ENCODE measurements at places on chromosomes 2 and 18.

DNA sequence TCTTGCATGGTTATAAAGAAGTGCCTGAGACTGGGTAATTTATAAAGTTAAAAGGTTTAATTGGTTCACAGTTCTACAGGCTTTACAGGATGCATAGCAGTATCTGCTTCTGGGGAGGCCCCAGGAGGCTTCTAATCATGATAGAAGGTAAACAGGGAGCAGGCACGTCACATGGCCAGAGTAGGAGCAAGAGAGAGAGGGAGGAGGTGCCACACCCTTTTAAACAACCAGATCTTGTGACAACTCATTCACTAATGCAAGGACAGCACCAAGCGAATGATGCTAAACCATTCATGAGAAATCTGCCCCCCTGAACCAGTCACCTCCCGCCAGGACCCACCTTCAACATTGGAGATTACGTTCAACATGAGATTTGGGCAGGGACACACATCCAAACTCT, 141.1 kb downstream of the EN1 start:
- no peak for DNase-seq

DNA sequence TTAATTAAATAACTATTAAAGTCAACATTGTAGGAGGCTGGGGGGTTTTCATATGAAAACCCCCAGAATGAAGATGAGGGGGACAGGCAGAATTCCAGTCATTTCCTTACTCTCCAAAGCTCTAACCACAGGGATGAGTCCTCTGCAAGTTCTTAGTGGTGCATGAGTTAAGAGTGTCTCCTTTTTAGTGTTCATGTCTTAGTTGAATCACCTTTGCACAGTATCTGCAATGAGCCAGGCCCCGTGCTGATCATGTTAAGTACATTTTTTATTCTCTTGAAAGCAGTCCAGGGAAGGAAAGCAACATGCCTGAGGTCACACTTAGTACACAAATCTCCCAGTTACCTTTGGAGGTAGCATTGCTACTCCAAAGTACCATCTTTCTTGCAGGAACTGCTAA, 25.7 kb upstream of the MSGN1 start:
- DNase-seq = no peak

DNA sequence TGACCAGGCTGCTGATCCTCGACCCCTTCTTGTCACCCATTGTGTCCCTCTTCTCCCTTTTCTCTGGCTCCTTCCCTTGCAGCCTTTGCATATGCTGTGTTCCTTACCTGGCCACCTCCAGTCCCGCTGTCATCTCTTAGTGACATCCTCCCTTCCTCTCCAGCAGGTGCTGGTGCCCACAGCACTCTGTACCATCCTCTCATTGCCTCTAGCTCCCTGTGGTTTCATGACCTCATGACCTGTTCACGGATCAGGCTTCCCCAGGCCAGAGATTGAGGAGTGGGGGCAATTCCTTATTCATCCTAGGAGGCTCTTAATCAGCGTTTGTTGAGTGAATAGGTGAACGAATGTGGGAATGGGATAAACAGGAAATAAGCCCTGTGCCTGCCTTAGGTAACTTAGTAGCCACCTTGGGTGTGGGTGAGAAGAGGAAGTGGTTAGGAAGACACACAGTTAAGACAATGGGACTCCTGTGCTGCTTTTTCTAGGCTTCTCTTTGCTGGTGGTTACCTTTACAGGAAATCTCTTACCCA, 35.5 kb downstream of the ITGA6 start:
- DNase-seq = no peak

DNA sequence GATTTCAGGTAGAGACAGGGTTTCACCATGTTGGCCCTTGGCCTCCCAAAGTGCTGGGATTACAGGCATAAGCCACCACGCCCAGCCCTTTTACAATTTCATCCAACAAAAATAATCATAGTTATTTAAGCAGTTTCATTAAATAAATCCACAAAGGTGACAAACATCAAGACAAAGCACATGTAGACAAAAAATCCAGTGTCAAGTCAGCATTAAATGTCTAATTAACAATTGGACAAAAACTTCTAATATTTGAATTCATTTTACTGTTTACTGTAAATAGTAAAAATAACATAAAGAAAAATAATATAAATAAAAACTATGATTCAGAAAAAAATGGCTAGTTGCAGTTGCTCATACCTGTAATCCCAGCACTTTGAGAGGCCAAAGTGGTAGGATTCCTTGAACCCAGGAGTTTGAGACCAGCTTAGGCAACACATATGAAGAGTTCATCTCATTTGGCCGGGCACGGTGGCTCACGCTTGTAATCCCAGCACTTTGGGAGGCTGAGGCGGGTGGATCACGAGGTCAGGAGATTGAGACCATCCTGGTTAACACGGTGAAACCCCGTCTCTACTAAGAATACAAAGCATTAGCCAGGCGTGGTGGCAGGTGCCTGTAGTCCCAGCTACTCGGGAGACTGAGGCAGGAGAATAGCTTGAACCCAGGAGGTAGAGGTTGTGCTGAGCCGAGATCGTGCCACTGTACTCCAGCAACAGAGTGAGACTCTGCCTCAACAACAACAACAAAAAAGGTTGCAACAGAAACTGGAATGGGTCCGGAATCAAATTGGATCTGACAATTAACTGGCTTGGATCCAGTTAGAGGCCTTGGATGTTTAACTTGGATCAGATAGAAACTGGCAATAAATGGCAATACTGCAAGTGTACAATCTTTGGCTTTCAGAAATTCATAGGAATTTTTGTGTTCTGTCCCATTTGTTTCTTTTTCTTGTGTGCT, 56.9 kb upstream of the MAT2A start:
- no peak for DNase-seq

- DNase-seq = no peak
Measured at GRCh38 chr2:229733611-229734245, 19.4 kb upstream of the DNER start.

DNA sequence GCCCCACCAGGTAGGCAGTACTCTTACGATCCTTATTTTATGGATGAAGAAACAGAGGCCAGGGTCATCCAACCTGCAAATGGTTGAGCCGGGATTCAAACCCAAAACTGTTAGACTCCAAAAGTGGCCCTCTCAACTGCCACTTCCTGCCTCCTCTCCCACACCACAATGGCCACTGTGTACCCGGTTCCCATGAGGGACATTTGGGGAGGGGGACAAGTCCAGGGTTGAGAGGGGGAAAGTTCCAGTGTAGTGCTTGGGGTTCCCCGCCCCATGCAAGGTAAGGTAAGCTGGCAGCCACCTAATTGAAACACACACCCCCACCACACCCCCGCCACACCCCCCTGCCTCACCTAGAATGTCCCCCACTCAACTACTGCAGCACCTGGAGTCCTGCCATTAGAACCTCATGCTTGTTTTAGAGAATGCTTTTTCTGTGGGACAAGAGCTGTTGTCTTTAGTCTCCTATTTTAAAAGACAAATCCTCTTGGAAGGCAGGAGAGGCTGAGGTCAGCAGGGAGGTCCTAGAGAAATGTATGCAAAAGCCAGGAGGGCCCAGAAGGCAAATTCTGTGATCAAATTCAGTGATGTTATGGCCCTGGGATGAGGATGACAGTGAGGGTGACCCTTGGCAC, 145.2 kb downstream of the ZFP36L2 start:
- DNase-seq = no peak
